ENCODE measurements at places on chromosomes 6 and 20. TPM values are rescaled to one million over a fixed set of nuclear protein-coding genes. Genes with fewer than 3 reads are reported as not detected.

RAB44 gene
- not detected for polyA plus RNA-seq

- DNase-seq = no peak
Observed at GRCh38 chr20:61254881-61255626, 3.0 kb downstream of the CDH4 start.

RGS19 gene
- polyA plus RNA-seq = 14.7 TPM

HMGN4 gene
- 35.2 TPM for polyA plus RNA-seq

GRCh38 chr6:74875193-74875592 lies 330.7 kb downstream of the COL12A1 start:
- DNase-seq = no peak

IRF4 gene
- polyA plus RNA-seq = 0.07 TPM

GRCh38 chr6:150560004-150560883 lies 39.4 kb upstream of the PLEKHG1 start:
- DNase-seq = no peak

CYP39A1 gene
- polyA plus RNA-seq = 0.04 TPM

Data from HepG2 (cell line).